ENCODE measurements at places on chromosomes 5 and 9.
A peak's percentile ranks its signal among the peaks of the same experiment; 100 is the strongest.

DNA sequence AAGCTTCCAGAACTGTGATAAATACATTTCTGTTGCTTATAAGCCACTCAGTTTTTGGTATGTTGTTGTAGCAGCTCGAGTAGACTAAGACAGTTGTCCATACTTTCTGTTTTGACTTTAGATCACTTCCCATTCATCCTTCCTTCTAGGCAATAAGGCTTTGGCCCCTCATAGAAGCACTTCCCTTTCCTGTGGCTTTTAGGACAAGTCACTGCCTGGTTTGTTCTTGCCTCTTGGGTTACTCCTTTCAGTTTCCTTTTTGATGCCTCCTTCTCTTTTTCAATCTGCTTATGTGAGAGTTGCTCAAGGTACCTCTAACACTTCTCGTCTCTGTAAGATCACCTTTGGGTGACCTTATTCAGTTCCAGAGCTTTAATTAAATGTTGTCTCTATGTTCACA is 72.4 kb upstream of the NTRK2 start:
- DNase-seq = no peak

DNA sequence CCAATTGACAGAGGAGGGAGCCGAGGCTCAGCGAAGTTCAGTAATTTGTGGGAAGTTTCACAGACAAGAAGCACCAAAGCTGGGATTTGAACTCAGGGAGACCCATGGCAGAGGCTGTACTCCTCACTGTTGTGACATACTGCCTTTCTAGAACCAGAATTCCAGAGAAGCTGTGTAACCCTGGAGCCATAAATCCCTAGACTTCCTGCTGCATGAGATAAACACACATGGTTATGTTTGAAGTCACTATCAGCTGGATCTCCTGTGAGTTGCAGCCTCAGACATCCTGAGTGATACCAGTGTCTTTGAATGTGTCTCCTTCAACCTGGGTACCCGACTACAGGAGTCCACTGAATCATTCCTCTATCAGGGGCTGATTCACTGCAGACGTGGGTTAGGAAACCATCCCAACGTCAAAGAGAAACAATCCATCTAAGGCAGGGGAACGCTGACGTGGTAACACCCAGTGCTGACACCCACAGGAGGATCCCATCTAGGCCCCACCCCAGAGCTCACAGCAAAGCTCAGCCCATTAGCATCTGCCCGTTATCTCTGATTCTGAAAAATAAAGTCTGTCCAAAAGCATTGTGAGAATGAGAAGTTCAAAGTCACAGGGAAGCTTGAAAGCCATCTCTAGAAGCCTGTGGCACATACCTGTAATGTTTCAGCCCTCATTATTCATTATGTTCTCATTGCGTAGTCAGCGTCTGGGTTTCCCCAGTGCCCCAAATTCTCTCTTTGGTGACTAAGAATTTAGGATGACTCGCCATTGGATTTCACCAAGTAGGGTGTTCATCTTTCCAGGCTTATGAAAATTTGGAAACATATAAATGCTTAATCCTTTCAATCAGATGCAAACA is 36.3 kb upstream of the BASP1 start:
- DNase-seq = no peak

DNA sequence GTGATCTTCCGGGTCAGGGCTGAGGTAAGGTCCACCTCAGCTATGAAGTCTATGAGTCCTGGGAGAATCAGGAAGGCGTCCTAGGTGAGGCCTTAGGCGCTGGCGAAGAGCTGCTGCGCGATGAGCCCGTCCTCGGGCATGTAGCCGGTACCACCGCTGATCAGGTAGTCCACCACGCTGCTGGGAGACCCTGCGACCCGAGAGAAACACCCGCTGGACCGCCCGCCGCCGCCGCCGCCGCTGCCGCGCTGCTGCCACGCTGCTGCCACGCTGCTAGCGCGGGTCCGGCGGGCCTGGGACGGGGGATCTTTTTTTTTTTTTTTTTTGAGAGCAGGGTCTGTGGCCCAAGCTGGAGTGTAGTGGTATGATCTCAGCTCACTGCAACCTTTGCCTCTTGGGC is 8.0 kb upstream of the DCAF12 start:
- DNase-seq = no peak

DNA sequence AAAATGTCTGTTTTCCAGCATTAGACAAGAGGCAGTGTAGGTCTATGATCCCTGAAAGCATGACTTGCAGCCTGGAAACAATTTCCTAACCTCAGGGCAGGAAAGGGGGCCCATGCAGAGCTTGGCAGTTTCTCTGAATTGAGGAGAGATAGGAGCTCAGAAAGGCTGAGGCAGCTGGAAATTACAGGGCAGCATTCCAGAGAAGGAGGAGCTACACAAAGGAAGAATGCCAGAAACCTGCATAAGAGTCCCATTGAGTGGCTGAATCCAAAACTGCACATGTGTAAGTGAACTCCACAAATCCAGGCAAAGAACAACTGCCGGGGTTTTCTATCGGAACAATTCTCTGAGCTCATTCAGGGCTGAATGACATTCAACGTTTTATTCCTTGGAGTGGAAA is 346.8 kb downstream of the PIK3R1 start:
- no peak for DNase-seq

DNA sequence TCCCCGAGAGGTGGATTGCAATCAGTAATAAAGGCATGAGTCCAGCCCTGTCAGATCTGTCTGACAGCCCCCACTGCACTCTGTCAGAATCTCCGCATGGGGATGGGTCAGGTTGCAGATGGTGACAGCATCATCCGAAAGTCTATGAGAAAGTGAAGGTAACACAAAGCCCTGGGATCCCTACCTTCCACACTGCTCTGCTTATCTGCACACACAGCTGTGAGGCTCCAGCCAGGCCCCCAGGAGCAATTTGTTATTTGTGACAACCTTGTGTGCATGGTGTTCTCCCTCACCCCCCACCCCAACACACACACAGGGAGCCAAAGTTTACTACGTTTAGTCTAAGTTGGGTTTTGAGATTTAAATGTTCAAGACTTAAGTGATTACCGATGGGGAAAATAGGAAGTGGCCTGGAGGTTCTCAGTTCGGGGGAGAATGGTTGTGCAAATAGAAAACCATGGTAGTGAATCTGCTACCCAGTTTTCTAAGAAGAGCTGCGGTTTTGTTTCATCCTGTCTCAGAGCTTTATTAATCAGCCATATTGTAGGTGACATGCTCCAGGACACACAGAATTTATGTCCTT is 92.7 kb downstream of the SV2C start:
- no peak for DNase-seq

GRCh38 chr9:13911473-13911872 is 402.5 kb downstream of the NFIB start:
- no peak for DNase-seq

- no peak for DNase-seq
Observed at GRCh38 chr5:2906302-2907090, 155.0 kb upstream of the IRX2 start.

DNA sequence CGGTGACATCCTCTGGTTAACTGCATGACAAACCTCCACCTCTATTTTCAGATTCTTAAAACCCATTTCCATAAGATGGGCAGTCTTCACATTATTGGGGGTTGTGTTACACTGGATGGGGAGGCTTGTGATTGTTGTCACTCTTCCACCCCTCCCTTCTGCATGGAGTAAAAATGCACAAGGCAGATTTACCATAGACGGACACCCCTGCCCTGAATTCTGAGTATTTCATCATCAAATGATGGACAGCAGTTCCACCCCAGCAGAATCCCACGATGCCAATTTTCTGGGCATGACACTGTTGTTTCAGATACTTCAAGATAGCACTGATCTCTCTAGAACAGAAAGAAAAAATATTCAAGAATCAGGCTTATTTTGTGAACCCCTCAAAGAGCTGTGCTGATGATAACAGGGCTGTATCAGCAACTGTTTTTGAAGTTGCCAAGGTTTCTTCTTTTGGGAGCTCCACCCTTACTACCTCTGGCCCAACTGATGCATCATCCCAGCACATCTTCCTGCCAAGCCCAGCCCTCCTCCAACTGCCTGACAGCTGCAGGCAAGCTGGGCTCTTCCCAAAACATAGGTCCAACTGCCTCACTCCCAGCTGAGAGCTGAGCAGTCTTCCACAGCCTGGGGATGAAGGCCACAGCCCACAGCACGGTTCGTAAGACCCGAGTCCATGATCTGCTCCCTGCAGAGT is 21.4 kb downstream of the CMBL start:
- DNase-seq = no peak

DNA sequence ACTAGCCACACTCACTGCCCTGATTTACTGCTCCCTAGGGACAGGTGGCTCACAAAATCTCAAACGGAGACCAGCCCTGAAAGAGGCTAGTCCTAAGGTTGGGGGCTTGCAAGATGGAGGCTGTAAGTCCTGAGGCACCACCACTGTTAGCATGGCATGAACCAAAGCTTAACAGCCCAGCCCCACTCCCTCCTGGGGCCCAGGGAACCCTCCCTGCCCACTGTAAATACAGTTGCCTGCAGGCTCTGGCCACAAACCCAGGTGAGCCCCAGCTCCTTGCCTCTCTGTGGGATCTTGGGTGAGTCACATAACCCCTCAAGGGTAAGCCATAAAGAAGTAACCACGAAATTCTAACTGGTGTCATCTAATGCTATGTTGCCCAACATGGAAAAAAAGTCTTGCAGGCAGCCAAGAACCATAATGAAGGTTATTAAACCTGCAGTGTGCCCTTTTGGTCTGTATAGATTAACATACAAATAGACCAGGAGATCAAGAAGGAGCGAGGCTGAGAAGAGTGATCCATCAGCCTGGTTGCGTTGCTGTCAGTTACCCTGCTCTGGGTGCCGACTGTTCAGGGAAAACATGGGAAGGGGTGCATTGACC is 1.7 kb upstream of the POMT1 start:
- DNase-seq = peak; percentile 49

- DNase-seq = no peak
Observed at GRCh38 chr9:111298731-111299598, 31.1 kb downstream of the OR2K2 start.

- DNase-seq = no peak
Observed at GRCh38 chr9:87545858-87546257, 48.2 kb downstream of the DAPK1 start.

DNA sequence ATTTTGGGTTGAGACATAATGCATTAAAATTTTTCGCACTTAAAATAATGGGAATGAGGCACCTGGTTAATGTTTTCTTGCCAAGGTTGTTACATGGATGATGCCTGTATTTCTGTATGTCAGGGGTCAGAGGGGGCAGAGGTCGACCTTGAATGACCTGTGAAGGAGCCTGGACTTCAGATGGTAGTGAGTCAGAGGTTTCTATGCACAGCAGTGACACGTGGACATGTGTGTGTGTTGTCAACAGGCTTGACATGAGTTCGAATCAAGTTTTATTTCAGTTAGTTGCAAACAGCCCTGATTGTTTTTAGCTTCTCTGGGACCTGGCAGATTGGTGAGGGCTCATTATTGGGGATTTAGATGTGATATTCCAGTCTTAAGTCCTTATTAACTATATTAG is 3.6 kb downstream of the IL5 start:
- no peak for DNase-seq

DNA sequence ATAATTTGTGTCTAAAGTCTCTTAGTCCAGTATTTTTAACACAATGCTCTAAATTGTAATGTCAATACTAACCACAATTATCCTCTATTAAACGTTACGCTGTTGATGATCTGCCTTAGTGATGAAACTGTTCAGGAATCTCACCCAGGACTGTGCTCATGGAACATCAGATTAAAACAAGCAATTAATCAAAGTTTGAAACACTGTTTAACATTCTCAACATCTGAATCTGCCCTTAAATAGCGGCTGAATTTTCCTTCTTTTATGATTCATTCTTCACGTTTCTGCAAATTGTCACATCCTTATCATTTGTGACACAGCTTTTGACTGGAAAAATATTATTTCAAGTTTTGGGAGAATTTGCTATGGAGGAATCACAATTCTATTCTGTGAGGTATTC is 113.8 kb downstream of the MARCHF11 start:
- no peak for DNase-seq
